ENCODE measurements at places on chromosomes 1 and 21.

DNA sequence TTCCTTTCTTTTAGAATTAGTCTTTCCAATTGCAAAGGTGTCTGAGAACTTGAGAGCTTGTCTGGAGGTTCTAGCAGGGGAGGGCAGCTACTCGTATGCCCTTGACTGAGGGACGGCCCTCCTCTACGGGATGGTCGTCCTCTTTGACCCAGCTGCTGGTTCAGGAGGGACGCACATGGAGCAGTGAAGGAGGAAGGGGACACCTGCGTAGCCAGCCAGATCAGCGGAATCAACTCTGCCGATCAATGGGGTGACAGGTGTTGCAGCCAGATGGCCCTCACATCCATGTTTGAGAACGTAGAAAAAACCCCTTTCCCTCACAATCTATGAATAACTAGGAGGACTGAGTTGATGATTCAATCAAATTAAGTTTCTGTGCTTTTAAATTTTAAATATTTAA is 15.7 kb upstream of the A3GALT2 start:
- no peak for DNase-seq

DNA sequence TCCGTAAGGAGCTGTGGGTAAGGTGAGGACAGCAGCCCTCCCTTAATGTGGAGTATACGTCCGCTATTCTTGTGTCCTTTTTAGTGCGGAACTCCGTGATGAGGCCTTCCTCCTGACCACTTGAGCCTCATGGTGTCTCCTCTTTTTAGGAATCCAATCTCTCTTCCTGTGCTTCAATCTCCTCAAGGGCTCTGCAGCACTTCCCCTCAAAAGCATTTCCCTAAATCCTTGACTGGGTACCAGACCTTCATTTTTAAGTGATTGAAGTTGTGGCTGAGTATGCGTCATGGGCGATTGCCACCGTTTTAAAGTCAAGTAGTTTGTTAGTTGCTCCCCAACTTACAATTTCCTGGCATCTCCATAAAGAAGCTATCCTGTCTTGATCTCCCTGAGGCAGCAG is 62.8 kb downstream of the SAMSN1 start:
- DNase-seq: no peak

DNA sequence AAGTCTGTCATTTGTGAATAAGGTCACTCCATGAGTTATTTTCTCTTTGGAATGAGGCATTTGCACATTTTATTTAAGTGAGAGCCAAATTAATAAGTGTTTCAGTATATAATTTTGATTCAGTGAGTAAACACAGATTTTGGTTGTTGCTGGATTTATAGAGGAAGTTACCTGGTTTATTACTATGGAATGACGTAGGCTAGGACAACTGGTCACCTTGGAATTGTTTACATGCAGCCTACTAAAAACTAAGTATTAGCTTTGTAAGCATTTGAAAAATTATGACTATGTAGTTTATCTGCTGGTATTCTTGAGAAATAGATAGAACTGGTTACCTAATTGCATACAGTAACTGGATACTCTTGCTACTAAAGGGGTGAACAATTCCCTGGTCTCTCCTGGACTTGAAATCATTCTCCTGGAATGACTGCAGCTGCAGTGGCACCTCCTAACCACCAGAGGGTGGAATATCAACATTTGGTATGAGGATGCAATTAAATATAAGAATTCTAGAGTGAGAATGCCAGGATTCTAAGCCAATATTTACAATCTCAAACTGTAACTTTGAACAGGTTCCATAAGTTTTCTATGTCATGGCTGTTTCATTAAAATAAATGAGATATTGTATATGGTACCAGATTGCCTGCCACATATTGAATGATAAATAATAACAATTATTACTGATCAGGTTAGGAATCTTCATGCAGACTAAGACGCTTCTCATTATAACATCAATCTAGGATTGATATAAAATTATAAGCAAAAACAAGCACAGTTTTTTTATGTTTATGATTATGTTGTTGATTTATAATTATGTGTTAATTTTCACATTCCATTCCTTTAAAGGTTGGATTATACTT is 3.5 kb upstream of the KRTAP27-1 start:
- DNase-seq: peak; percentile 3

DNA sequence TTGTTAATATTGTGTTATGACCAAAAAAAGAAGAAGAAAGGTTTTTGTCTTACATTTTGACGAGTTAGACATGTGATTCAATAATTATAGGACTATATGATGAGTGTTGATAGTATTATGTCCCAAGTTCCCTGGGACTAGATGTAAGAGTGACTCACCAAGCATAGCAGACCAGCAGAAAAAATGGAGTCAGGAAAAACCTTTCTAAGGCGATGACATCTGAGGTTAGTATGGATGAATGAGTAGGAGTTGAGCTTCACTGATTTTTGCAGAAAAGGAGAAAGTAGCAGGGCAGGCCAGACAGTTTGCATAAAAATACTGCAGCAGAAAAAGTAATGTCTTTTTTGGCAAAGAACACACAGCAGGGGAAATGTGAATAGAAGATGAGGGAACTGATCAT is 1041.3 kb upstream of the ADGRL4 start:
- DNase-seq: no peak

DNA sequence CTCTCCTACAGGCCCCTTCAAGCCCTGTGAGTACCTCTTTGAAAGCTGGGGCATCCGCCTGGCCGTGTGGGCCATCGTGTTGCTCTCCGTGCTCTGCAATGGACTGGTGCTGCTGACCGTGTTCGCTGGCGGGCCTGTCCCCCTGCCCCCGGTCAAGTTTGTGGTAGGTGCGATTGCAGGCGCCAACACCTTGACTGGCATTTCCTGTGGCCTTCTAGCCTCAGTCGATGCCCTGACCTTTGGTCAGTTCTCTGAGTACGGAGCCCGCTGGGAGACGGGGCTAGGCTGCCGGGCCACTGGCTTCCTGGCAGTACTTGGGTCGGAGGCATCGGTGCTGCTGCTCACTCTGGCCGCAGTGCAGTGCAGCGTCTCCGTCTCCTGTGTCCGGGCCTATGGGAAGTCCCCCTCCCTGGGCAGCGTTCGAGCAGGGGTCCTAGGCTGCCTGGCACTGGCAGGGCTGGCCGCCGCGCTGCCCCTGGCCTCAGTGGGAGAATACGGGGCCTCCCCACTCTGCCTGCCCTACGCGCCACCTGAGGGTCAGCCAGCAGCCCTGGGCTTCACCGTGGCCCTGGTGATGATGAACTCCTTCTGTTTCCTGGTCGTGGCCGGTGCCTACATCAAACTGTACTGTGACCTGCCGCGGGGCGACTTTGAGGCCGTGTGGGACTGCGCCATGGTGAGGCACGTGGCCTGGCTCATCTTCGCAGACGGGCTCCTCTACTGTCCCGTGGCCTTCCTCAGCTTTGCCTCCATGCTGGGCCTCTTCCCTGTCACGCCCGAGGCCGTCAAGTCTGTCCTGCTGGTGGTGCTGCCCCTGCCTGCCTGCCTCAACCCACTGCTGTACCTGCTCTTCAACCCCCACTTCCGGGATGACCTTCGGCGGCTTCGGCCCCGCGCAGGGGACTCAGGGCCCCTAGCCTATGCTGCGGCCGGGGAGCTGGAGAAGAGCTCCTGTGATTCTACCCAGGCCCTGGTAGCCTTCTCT is 23.5 kb downstream of the UBE2T start:
- no peak for DNase-seq

DNA sequence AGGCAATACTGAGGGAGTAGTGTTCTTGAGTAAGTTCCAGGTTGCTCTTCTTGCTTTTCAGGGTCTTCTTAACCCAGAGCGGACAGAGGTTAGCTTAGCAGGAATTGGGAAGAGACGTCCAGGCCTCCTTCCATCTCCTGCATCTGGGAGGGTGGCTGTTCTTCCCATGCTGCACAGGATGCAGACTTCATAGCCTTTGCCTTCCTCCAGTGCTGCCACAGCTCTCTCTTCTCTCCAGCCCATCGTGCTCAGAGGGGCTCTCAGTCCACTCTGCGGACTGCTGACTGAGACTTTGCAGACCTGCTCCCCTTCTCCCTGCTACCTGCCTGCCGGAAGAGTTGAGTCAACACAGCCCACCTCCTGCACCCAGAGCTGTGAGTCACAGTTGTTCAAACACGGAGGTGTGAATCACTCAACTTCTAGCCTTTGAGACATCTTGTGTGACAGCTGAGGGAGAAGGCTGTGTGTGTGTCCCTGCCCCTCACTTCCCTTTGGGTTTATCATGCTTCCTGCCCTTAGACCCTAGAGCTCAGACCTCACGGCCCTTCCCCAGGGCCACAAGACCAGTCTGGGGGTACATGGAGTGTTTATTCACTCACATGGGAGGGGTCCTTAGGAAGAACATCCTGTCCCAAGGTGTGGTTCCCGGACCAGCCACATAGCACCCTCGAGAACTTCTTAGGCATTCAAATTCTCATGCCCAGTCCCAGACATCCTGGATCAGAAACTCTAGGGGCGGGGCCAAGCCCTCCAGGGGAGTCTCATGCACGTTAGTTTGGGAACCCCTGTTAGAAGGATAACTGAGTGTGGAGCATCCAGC is 158.3 kb upstream of the CACNA1E start:
- no peak for DNase-seq

DNA sequence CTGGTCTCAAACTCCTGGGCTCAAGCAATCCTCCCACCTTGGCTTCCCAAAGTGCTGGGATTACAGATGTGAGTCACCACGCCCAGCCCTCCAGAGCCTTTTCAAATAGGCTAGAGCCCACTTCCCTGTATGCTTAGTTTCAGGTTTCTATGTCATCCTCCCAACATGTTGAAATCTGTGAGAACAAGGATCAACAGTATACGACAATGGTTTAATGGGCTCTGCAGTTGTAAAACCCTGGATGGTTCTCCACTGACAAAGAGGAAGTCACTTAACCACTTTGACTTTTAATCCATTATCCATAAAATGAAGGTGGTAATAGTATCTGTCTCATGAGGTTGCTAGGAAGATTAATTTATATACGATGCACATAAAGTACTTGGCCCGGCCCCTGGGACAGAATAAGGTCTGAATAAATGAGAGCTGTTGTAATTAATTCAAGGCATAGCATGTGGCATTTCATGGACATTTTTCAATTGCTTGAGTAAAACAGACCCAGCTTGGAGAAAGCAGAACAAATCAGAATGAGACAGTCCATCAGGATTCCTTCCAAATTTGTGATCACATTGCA is 113.9 kb upstream of the ZNF648 start:
- no peak for DNase-seq

- no peak for DNase-seq
Observed at GRCh38 chr1:42424201-42424600, 31.6 kb downstream of the ZMYND12 start.

DNA sequence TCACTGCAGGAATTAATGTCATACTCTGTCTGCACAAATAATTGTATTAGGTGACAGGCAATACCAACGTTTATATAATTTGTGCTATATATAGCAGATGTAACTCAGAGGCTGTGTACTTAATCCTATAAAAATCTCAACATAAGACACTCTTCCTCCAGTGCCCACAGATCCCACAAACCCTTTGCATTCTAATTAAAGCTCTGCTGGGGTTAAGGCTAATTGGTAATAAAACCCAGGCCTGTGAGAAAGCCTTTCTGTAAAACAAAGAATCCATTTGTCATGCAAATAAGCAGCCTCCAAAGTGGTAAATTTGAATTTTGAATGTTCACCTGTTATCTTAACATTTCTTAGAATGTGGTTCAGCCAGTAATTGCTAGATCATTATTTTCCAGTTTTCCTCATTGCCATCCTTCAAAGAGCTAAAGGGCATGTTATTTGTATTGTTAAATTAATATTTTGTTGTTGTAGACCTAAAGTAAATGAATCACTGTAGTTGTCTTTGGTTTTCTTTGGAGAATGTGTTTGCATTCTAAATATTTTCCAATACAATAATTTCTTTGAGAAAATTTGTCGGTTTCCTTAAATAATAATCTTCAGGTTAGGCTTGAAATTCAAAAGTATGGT is 46.3 kb upstream of the PRDX6 start:
- no peak for DNase-seq

GRCh38 chr1:12048372-12048771 is 14.7 kb upstream of the TNFRSF8 start:
- no peak for DNase-seq

GRCh38 chr1:22442212-22442894 is 9.3 kb upstream of the ZBTB40 start:
- no peak for DNase-seq

DNA sequence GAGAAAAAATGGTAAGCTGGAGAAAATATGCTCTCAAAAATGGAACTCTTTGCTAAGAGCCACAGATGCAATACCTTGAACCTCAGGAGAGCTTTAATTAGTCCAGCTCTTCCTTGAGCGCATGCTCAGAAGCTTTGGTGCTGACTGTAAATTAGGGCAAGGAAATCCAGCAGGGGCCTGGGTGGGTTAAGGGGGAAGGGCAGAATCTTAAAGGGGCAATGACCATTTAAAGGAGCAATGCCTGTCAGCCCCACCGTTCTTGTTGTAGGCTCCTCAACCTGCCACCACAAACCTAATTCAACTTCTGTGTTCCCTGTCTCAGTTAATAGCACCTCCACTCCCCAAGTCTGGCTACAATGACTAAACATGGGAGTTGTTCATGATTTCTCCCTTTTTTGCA is 6.8 kb upstream of the SLC22A15 start:
- DNase-seq: peak; percentile 32

DNA sequence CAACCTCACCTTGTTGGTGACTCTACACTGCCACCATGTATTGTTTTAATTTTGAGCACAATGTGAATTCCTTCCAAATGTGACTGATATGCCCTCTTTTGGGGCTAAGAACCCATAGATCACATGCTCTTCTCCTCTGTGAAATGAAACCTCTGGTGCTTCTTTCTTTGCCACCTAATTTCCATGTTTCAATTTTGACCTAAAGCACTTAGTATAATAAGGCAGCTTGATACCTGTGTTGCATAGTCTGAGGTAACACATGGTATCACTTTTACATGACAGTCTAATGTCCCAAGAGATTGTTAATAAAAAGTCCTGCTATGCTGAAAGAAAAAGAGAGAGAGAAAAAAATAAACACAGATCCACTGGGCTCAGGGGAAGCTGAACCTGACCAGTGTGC is 24.2 kb downstream of the CLEC20A start:
- DNase-seq: no peak

DNA sequence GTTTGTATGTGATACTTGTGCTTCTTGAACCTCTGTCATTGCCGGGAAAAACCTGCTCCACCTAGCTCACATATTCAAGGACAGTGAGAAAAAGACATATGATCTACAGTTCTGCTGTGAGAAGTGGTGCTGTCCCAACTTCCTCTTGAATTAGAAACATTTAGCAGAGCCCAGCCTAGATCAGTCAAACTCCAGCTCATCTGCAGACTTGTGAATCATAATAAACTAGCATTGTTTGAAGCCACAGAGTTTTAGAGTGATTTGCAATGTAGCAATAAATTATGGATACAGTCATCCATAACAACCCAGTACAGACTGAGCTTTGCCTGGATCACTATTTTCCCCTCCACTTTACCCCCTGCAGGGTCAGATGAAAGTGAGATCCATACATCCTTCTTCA is 497.8 kb downstream of the PLA2G4A start:
- DNase-seq: no peak

- no peak for DNase-seq
Observed at GRCh38 chr1:10655002-10655401, 141.4 kb downstream of the CASZ1 start.

- DNase-seq: no peak
Observed at GRCh38 chr1:25727635-25728286, 72.2 kb upstream of the SELENON start.

DNA sequence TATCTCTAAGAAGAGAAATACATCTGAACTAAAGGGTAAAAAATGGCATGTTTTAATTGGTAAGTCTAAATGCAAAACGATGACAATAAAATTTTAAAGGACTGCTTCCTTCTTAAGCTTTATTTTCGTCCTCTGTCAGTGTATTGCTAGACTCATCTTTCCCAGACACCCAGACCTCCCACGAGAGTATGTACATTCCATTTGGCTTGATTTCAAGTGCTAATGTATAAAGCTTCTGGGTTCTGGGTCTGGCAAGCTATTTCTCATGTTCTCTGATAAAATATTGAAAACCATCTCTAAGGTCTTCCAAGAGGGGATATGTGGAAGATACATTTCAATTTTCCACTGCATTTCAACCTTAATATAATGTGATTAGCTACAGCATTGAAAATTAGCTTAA is 24.6 kb upstream of the SLC2A1 start:
- DNase-seq: no peak
